ENCODE measurements at places on chromosomes 4 and X.

GRCh38 chrX:113059714-113060113 lies 219.1 kb upstream of the AMOT start:
- no peak for DNase-seq

- no peak for DNase-seq
Observed at GRCh38 chr4:3253808-3254207, 4.8 kb downstream of the MSANTD1 start.

DNA sequence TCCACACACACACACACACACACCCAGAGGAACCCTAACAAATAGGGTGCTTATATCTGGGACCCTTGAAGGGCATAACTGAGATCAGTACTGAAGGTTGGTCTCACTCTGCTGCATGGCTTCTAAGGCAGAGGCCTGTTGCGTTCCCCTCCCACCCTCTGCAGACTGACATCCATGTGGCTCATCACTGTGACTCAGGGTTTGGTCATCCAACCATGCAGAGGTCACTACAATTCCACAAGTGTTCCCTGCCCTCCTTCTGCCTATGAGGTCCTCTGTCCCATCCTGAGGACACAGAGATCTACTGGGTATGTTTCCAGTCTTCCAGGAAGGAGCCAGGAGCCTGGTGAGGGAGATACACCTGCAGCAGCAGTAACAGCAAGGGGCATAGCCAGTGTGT lies 55.8 kb downstream of the XAGE2 start:
- peak; percentile 65 for DNase-seq

GRCh38 chr4:22884157-22884556 lies 191.4 kb downstream of the GBA3 start:
- no peak for DNase-seq

DNA sequence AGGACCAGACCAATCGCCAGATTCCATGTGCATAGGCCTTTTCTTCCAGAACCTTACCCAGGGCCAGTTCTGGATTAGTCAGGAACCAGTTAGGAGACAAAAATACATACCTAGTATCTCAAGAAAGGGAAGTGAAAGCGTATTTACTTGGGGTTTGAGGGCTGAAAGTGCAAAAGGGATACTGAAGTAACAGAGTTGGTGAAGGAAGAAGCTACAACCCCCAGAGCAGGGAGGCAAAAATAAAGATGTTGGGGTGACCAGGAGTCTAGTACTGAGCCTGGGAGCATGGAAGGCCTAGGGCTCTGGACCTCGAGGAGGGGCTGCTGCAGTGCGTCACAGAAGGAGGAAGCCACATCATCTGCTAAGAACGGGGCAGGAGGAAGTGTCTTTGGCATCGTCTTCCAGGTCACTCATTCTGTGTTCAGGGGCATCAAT lies 38.3 kb downstream of the TKTL1 start:
- DNase-seq, result no peak

- no peak for DNase-seq
Observed at GRCh38 chr4:2450394-2451035, 18.4 kb upstream of the RNF4 start.

DNA sequence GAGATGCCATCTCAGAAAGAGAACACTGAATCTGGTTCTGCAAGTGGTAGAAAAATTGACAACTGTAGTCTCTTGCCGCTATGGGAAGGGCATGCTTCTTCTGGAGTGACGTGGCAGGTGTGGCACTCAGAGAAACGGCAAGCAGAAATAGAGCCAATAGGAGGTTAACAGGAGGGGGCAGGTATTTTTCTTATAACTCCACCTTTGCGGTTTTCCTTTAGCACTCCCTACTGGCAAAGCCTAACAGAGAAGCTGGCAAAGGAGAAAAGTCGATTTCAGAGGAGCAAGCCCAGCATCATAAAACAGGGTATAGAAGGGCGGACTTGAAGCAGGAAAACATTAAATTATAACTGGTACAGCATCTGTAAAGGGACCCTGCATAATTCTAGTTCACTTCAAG lies 1382.2 kb downstream of the PCDH18 start:
- no peak for DNase-seq

GRCh38 chr4:171612907-171613306 lies 200.3 kb upstream of the GALNTL6 start:
- no peak for DNase-seq
